ENCODE measurements at places on chromosomes 4 and X. TPM values are rescaled to one million over a fixed set of nuclear protein-coding genes. Genes with fewer than 3 reads are reported as not detected.

DNA sequence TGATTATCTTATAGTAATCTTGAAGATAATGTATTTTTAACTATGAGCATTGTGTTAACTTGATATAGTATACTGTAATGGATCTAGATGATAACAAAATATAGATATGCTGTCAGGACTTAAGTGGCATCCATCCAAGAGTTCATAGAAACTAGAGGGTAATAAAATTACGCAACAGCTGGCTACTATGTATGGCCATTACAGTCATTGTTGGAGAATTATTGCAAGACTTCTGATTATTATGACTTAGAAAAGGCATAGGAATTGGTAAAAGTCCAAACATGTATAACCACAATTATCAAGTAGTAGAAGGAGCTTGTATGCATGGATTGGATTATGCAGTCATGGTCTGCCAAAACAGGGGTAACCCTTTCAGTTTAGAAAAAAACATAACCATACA, 9.5 kb downstream of the OGT start:
- DNase-seq: no peak

- DNase-seq: no peak
These were observed 4.5 kb downstream of the CD99L2 start for GRCh38 chrX:150893936-150894335.

- peak; percentile 77 for DNase-seq
These were observed at the start of gene SLC38A5 for GRCh38 chrX:48470110-48470832. SLC38A5 (minus strand) TSS chrX:48470260; CDS start chrX:48467924, 2,336 bp downstream.

- no peak for DNase-seq
These were observed 33.7 kb downstream of the SORBS2 start for GRCh38 chr4:185778307-185778706.

DNA sequence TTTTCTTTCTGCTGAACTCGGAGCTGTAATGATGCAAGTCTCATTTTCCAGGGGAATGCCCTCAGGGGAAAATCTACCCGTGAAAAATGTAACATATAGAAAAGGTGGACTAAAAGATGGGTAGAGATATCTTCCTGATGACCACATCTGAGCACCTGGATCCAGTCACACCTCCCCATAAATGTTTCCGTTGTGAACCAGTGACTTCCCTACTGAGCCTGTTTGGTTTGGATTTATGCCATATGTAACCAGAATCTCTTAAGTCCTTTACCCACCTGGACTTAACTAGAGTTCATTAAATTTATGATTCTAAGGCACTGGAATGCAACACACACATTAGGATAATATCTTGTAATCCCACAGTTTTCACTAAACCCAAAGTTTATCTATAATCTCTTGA, 171.1 kb downstream of the ZNF330 start:
- no peak for DNase-seq

DNA sequence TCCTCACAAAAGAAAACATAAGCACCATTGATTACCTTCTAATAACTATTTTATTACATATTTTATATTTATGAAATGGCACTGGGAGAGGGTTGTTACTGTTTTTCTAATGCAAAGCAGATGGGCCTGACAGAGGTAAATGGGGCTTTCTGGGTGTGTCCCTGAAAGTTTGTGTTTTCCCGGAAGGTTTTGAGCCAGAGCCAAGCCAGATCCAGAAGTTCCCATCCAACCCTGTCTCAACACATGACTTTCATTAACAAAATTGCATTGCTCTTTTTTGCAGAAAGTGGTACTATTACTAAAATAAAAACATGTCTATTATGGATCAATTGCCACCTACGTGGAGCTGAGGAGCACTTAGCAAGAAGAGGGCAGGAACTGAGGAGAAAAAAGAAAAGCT, 181.3 kb downstream of the RAB28 start:
- no peak for DNase-seq

DNA sequence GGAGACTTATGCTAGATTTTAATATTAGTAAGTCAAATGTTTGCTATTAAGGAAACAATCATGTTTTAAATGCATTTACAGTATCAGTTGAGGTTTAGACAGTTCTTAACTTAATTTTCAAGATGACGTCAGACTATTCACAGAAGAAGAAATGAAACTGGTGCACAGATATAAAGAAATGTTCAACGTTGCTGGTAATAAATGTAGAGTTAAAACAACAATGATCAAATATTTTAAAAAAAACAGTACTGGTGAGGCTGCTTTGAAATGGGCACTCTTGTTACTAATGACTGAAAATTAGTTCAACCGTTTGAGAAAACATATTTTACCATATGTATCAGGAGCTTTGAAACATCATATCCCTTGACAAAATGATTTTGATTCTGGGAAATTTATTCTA, 44.2 kb downstream of the ABHD18 start:
- DNase-seq: no peak

DNA sequence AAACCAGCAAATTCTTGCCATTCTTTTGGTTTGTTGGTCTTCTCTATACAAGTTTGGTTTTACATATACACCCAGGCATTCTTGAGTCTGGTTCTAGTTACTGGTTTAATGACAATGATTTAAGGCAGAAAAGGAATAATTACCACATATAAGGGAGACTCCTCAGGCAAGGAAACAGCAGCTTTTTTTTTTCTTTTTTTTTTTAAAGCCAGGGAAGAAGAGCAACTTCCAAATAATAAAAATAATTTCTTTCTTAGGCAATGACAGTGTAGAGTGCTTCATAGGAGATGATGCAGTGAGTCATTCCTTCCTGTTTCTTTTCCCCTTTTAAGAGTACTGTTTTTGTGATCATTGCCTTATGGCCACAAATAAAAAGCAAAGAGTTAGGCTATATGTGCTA, 289.7 kb downstream of the DKK2 start:
- DNase-seq: no peak

GRCh38 chr4:173909294-173909693, 374.2 kb downstream of the FBXO8 start:
- DNase-seq: no peak

- no peak for DNase-seq
These were observed 25.9 kb downstream of the SLC25A43 start for GRCh38 chrX:119424999-119425398.

- DNase-seq: no peak
These were observed 10.0 kb downstream of the CCNQ start for GRCh38 chrX:153588782-153589446.

DNA sequence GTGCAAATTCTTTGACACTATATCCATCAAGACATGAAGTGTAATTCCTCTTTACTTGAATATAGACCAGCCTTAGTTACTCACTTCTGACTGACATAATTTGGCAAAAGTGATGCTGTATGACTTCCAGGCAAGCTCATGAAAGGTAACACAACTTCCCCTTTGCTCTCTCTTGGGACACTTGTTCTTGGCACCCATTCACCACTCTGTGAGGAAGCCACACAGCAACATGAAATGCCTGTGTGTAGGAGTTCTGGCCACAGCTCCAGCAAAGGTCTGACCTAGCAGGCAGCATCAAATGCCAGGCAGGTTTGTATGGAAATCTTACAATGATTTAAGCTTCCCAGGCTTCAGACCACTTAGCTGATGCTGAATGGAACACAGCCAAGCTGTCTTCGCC, 280.3 kb downstream of the PDHA2 start:
- no peak for DNase-seq

GRCh38 chrX:116272861-116273260, 102.3 kb downstream of the AGTR2 start:
- no peak for DNase-seq

GRCh38 chr4:98653890-98654867, 4.2 kb downstream of the TSPAN5 start:
- no peak for DNase-seq

DNA sequence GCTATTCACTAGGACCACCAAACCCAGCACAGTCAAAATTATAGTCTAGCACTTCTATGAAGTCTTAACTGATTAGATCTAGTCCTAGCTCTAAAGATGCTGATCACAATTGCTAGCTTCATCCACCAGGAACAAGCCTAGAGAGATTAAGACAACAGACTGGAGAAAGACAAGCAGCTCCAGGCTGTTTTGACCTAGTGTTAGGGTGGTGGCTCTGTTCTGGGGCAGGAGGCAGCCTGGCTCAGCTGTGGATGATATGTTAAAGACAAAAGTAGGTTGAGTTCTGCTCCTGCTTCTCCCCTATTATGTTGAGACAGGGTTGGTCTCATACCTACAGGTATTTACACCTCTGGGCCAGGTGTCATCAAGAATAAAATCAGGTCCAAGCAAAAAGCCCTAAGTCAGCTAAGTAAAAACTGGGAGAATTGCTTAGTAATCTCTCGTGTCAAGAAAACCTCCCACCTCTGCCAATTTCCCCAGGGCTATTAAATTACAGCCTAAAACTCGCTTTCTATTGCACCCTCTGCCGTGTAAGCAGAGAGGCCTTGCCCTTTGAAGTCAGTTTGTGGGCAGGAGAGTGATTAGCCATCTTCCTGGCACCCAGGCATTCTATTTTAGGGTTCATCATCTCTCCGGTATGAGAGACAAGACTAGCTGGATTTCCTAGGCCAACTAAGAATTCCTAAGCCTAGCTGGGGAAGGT, 39.9 kb downstream of the RAB40AL start:
- DNase-seq: no peak

DNA sequence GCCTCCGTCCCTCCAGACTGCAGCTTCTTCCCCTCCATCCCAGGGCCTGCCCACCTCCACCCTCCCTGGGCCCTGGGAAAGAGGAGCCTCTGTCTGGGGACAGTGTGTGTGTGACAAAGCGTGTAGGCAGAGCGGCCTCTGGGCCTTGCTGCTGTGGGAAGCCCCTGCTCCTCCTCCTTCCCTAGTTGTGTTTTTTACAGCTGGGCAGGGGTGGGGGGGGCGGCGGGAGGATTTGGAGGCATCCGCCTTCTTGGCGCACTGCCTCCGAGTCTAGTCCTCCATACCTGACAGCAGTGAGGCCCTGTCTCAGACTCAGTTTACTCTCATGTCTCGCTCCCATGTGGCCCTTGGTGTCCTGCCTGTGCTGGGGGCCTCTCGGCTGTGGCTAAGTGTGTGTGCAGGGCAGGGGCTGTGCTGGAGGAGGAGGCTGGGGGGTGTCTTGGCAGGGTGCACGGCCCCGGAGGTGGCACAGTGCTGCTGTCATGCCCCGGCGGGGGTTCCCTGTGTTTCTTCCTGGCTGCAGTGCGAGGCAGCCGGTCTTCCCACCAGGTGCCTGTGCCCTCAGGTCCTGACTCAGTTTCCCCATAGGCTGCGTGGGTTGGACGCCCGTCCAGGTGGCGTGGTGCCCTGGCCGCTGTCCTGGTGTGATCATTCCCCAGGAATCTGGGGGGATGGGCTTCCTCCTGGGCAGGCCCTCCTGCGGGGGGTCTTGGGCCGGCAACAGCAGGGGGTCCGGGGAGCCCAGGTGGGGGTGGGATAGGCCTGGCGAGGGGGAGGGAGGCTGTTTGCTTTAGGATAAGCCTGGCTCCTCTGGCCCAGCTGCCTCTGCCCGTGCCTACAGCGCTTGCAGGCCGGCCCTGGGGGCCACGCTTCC, 7.0 kb downstream of the FGFRL1 start:
- DNase-seq: no peak

GRCh38 chrX:643241-643595, 12.6 kb downstream of the SHOX start:
- peak; percentile 79 for DNase-seq

- no peak for DNase-seq
These were observed 77.1 kb upstream of the RXFP1 start for GRCh38 chr4:158444621-158445020.

GRCh38 chrX:7109838-7110793, 37.4 kb upstream of the STS start:
- DNase-seq: no peak

GRCh38 chrX:4670606-4671005, 957.2 kb upstream of the PRKX start:
- no peak for DNase-seq

DNA sequence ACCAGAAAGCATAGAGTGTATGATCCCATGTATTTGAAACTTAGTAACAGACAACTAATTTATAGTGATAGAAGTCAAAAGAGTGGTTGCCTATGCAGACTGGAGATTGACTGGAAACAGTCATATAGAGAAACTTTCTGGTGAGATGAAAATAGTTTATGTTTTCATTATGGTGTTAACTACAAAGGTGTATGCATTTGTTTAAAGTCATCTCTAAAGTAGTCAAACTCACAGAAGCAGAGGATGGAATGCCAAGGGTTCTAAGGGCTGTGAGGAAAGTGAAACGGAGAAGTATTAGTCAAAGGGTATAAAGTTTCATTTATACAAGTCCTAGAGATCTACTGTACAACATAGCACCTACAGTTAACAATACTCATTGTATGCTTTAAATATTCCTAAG, 45.8 kb downstream of the ENOX2 start:
- DNase-seq: no peak

GRCh38 chrX:24890677-24891076, 125.1 kb downstream of the ARX start:
- no peak for DNase-seq

- no peak for DNase-seq
These were observed 24.9 kb upstream of the DCHS2 start for GRCh38 chr4:154516318-154517029.

DNA sequence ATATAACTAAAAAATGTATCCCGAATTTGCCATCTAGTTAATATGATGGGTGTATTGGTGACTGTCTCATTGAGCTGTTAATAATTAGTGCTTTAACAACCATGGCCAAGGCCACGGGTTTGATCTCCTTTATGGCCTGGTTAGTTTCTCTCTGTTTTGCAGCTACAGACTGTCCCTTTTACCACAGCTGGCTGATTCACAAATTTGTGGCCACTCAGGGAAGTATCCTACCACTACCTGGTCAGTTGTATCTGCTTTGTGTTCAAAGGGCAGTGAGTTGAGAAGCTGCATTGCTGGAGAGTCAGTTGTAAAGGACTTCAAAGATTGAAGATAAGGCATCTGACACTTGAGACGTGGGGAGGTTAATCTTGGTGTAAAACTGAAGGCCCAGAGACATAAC, 219.1 kb upstream of the BMP3 start:
- DNase-seq: no peak

GRCh38 chr4:61994036-61994435, 793.9 kb downstream of the ADGRL3 start:
- no peak for DNase-seq

DNA sequence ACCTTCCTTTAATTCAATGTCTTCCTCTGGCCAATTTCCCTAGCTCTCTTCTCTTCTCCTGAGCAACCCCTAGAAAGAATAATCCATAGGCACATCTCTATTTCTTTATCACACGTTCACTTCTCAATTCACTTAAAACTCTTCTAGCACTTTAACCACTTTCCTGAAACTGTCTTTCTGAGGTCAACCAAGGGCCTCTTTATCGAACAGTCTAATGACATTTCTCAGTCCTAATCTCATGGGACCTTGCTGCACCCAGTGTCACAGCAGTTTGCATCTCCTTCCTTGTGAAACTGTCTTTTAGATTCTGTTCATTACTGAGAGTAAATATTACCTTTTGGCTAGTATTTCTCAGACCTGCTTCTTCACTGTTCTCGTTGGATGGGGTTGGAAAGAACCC, 285.3 kb upstream of the RASGEF1B start:
- no peak for DNase-seq

Gene ADGRG2
- total RNA-seq: 2.0 TPM

Gene UGT2B7
- not detected for total RNA-seq

Gene CUL4B
- total RNA-seq: 31.7 TPM

Gene DYNLT3
- total RNA-seq: 18.7 TPM

Gene ARX
- not detected for total RNA-seq

Gene DMRTC1B
- not detected for total RNA-seq

Gene SPRY1
- total RNA-seq: 185 TPM

Gene EGFL6
- 0.98 TPM for total RNA-seq

Gene ING2
- total RNA-seq: 8.1 TPM

Gene PAGE5
- not detected for total RNA-seq

Gene CCDC160
- total RNA-seq: not detected

Gene MAGEA9B
- not detected for total RNA-seq
